ENCODE measurements at places on chromosomes 11 and 22.

DNA sequence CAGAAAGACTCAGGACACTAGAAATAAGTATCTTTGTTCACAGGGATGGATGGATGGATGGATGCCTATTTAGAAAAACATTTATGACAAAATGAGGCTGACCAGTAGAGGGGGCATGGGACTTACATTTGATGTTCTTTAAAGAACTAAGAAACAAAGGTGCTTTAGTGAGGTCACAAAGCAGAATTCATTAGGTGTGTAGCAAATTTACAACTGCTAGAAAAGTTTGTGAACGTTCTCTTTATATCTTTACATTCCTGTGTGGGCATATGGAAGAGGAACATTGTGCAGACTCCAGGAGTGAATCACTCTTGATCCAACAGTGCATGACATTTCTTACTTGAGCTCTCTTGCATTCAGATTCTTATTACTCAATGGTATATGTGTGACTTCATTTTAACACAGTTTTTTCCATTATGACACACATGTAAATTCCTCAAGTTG is 15.8 kb upstream of the SIK2 start:
- peak; percentile 11 for DNase-seq

- peak; percentile 10 for DNase-seq
Measured at GRCh38 chr11:124670732-124671131, 2.8 kb downstream of the SIAE start.

- no peak for DNase-seq
Measured at GRCh38 chr22:21726650-21727049, 8.9 kb downstream of the YPEL1 start.

- DNase-seq = no peak
Measured at GRCh38 chr11:746289-747157, 741 bp upstream of the TALDO1 start.

All from stimulated activated CD4-positive, alpha-beta T cell treated with anti-CD3 and anti-CD28 coated beads, Interleukin-4, amount 100 ng/mL, for 1 hour (primary cell).